Activated effector memory CD4-positive, alpha-beta T cell treated with anti-CD3 and anti-CD28 coated beads, Interleukin-2, amount 50 U/mL, for 16 hours (primary cell): ENCODE measurements at places on chromosomes 7 and 10.

- DNase-seq, result no peak
These were observed 11.0 kb upstream of the RSBN1L start for GRCh38 chr7:77685233-77685632.

DNA sequence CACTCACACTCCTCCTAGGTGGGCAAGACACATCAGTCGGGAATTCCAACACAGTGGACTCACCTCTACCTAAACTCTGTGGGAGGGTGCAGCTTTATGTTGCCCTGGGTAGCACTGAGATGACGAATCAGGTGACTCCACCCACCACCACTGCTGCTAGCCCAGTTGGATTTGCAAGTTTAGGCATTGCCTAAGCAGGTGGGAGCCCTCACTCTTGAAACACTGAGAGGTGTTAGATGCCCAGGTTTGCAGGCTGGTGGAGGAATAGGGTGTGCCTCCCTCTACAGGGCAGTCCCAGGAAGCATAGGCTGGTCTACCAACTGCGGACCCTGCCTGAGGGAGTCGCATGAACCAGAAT, 708.9 kb downstream of the POM121L12 start:
- DNase-seq, result no peak

- peak; percentile 73 for DNase-seq
These were observed 6.5 kb upstream of the DENND2A start for GRCh38 chr7:140646931-140647647.

GRCh38 chr7:106216923-106217542, 67.8 kb downstream of the NAMPT start:
- DNase-seq, result no peak

GRCh38 chr7:42144604-42145003, 92.4 kb downstream of the GLI3 start:
- no peak for DNase-seq

GRCh38 chr10:121368347-121369025, 229.8 kb downstream of the FGFR2 start:
- DNase-seq, result no peak

- no peak for DNase-seq
These were observed 72.9 kb upstream of the TNS3 start for GRCh38 chr7:47654672-47655298.

DNA sequence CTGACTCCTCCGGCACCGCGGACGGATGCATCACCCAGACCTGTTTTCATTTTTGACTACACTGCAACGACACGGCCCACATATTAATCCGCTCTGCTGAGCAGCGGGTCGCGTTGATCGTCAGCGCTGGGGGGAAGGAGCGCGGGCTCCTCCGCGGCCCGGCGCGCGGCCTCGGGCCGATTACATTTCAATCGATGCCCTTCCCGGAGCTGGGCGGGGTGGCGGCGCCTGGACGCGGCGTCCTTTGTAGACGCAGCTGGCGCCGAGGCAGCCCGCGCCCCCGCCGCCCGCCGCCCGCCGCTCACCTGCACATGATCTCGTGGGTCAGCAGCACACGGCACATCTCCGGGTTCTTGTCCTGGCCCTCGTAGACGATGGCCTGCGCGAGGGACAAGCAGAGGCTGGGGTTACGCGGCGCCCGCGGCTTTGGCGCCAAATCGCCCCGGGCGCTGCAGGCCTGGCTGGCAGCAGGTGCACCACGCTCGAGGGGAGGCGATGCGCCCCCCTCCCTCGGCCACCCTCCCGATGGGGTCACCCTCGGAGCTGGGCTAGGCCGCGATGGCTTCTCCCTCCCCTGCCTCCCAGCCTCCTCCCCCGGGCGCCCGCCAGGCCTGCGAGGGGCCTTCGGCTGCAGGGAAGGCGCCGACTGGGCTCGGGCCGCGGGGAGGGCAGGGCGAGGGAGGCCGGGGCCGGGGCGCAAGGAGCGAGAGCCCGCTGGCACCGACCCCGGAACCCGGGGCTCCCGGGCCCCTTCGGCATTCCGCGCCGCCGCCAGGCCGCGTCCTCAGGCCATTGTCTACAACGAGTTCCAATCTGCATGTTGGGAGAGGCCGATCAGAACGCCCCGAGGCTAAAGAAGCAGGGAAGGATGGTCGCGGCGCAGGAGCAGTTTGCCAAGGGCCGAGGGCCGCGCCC, 5.2 kb downstream of the EBF3 start:
- no peak for DNase-seq

DNA sequence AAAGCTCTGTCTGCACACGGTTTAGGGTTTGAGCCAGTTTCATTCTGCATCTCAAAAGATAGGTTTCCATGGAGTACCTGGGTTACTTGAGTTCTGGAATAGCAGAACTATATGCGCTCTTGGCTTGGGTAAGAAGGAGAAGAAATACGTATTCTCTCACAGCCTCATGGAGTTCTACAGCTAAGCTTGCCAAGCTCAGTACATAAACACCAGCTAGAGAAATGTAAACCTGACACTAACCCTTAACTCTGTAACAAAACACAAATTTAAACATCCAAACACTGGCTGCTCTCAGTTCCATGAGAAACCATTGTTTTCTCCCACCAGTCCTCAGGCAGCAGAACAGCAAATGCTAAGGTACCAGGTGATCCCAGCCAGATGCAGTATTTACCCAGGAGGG, 557.2 kb downstream of the INHBA start:
- no peak for DNase-seq

GRCh38 chr7:33968591-33968990, 63.3 kb downstream of the BMPER start:
- no peak for DNase-seq

DNA sequence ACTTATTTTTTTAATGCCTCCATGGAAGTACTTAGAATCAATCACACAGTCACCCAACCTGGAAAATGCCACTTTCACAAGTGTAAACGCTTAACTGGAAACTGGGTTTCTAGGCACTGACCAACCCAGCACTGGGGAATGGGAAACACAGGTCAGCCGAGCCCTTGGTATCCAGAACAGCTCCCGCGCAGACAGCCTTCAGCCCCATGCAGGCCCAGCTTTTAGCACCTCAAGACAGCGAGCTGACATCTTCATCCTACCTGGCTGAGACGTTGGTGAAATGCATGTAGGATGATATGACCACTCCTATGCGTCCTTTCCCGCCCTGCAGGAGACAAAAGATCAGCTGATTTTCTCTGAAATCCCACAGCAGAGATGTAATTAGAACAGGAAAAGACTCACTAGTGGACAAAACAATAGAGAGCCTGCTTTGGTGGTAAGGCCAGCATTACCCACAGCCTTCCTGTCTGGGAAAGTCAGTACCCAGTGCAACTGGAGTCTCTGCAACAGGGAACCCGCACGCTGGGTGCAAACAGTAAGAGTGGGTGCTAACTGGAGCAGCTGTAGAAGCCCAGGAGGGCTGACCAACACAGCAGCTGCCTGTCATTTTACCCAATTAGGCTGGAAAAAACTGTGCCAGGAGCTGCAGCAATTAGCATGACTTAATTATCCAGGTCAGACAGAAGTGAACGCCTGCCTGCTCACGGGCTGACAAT, 153.7 kb downstream of the TNS3 start:
- DNase-seq, result no peak

GRCh38 chr10:71431239-71432100, 34.8 kb downstream of the CDH23 start:
- no peak for DNase-seq

DNA sequence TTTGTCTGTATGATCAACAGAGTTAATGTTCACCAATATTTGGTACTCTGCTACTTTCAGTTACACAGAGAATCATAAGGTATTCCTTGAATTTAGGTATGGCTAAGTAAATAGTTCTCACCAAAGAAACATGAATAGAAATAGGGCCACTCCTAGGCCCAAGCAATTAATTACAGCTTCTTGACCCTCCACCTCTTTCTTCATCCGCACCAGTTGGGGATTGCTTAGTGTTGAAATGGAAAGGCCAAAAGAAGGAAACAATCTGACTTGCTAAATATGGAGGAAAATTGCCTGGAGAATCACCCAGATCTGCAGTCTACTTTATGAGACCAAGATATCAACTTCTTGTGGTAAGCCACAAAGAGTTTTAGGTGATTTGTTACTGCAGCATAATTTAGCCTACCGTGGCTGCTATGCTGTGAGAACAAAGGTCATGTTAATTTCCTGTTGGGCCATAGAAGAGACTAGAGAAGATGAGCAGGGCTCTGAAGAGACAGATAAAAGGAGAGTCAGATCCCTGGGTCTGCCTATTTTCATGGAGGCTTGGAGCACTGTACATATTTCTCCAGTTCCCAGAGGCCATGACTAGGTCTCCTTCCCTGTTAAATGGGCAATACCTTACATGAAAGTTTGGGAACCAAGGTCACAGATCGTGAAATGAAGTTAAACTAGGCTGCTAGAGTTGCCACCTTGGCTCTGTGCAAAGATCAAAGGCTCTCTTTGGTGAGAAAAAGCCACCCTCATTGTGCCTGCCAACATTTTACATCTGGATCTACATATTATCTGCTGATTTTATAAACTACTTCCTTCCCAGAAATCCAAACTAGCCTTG, 93.3 kb upstream of the GDF10 start:
- no peak for DNase-seq

- no peak for DNase-seq
These were observed 99.7 kb downstream of the PAXIP1 start for GRCh38 chr7:154903083-154903731.

DNA sequence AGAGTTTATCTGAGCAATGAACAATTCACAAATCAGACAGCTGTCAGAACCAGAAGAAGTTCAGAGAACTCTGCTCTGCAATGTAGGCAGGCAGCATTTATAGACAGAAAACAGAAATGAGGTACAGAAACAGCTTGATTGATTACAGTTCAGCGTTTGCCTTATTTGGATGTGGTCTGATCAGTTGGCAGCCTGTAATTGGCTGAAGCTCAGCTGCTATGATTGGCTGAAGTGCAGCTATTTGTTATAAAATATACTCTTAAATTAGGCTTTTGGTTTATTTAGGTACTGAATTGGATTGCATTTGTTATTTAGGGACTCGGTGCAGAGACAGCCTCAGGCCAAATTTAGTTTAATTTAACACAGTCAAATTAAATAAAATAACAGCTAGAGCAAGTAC, 85.8 kb upstream of the JAZF1 start:
- no peak for DNase-seq

GRCh38 chr7:36062154-36062815, 90.8 kb upstream of the EEPD1 start:
- no peak for DNase-seq

DNA sequence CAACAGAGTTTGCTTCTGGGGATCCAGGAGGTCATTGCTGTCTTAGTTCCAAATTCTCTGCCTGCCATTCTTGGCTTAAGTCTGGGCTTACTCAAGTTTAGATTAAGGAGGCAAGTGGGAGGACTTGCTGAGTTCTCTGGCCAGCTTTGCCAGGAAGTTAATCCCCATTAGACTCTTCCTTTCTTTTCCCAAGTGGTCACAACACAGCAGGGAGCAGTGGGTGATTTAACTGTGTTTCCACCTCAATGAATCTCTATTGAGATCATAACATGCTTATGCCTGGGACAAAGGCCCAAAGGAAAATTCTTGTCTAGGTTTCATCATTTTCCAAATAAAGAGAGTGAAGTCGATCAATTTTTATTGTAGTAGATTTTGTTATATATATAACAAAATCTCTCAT, 1159.6 kb downstream of the SORCS3 start:
- no peak for DNase-seq

GRCh38 chr10:113960617-113961181, 83.0 kb upstream of the ADRB1 start:
- DNase-seq, result peak; percentile 78

- no peak for DNase-seq
These were observed 14.0 kb downstream of the ITGB1 start for GRCh38 chr10:32943854-32944661.

GRCh38 chr7:1567049-1567771, 2.6 kb downstream of the PSMG3 start:
- no peak for DNase-seq

GRCh38 chr10:69994262-69994661, 58.4 kb upstream of the MACROH2A2 start:
- DNase-seq, result no peak

DNA sequence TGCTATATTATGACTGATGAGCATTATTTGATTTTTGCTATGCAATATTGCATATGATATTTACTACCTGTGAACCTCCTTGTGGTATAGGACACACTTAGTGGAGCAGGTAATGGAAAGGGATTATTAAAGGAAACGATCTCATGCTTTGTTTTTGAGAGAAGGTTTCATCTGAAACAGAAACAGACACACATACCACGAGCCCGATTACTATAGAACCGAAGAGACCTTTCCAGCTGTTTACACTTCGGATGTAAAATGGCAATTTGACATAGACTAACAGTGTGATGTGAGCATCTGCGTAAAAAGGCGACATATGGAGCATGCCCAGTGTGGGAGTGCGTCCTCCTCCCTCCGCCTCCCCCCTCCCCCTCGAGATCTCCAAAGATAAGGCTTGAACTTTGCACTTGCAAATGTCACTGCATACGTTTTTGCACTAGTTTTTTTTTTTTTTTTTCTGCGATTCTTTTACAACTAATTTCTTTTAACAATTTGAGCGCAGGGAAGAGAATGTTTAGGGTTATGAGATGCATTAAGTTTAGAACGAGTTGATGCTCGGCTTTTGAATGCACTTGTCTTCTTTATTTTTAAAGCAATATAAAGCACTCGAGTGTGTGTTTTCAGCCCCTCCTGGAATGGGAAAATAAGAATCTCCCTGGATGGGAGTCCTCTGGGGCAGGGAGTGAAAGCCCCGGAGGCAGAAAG, 251.0 kb downstream of the NSUN6 start:
- no peak for DNase-seq

- no peak for DNase-seq
These were observed 105.6 kb upstream of the COL1A2 start for GRCh38 chr7:94289071-94289470.

DNA sequence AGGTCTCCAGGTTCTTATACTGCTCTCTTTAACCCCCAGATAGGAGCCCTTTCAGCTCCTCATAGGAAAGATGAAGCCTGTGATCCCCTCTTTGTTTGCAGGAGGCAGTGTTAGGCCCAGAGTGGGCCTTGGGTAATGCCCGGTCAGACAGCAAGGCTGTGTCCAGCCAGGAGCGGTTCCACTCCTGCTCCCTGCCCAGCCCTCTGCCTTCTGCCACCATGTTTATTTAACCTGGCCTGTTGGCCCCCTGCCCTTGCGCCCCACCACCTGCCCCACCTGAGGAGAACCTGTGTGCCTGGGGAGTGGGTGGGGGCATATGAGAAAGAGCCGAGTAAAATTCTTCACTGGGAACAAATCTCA, 24.3 kb downstream of the CDH23 start:
- DNase-seq, result no peak

- DNase-seq, result no peak
These were observed 4.4 kb downstream of the RAB11FIP2 start for GRCh38 chr10:118042336-118042735.
